ENCODE measurements at places on chromosomes 11 and 22.
A peak's percentile ranks its signal among the peaks of the same experiment; 100 is the strongest.

DNA sequence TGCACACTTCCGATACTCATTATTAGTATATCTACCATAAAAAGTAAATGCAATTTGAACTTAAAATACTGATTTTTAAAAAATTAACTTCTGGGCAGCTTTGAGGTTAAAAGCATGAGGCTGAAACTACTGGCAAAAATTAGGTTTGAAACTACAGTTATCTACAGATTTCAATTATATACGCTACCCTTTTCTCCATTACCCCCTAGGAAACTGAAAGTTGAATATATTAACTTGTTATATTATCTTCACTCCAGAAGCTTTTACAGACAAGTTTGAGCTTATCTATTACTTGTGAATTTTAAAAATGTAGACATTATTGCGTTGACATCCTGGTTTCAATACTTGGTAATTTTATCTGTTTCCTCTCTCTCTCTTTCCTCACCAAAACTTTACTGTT lies 96.7 kb upstream of the DDI1 start:
- no peak for DNase-seq

DNA sequence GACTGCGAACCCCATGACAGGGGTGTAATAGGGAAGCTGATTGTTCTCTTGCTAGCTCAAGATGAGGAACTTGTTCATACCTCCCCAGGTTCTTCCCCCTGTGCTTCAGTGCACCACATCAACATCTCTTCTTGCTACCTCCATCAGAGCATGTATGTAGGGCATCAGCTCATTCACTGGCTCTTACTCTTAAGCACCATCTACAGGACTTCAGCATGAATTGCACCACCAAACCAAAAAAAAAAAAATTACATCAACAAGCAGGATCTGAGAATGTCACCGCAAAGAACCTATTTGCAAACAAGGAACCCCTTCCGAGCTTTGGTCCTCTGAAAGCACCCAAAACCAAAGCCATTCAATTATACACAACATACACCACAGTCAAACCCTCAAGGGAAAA lies 2226.5 kb upstream of the RAG2 start:
- no peak for DNase-seq

DNA sequence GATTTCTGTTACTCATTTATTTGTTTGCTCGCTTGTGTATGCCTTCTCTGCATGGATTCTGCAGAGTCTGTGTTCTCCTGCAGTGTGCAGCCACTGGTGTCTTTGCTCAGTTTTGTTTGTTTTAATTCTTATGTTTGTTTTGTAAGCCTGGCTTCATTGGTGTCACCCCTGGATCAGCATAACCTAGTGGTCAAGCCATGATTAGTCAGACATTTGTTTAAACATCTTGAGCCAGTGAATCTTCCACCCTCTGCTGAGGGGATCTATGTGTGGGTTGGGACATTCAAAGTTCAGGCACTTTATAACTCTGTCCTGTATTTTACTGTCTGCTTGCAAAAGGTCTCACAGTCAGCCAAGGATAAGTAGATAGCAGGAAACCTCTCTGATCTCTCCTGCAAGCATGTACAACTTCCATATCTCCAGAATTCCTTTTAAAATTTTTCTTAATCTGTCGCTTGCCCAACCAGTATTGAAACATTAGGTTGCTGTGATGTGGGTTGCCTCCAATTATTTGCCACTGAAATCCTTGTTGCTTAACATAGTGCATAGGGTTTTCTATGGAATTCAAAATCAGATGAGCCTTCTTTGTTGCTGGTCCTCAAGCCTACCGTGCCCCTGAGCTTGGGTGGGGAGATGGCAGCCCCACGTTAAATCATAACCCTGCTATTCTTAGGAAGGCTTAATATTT lies 86.8 kb downstream of the KCNQ1OT1 start:
- DNase-seq = no peak

GRCh38 chr11:135043434-135043833 lies 631.4 kb upstream of the B3GAT1 start:
- DNase-seq = no peak

GRCh38 chr22:31107894-31108218 lies 488 bp upstream of the SELENOM start:
- no peak for DNase-seq

- no peak for DNase-seq
These were observed 6.8 kb downstream of the TRPM5 start for GRCh38 chr11:2437516-2437915.

GRCh38 chr22:50525858-50526107 lies 385 bp upstream of the SCO2 start:
- no peak for DNase-seq

- DNase-seq = no peak
These were observed 30.4 kb upstream of the CD5 start for GRCh38 chr11:61071913-61072312.

GRCh38 chr11:120400564-120401364 lies 64.6 kb downstream of the ARHGEF12 start:
- peak; percentile 92 for DNase-seq

DNA sequence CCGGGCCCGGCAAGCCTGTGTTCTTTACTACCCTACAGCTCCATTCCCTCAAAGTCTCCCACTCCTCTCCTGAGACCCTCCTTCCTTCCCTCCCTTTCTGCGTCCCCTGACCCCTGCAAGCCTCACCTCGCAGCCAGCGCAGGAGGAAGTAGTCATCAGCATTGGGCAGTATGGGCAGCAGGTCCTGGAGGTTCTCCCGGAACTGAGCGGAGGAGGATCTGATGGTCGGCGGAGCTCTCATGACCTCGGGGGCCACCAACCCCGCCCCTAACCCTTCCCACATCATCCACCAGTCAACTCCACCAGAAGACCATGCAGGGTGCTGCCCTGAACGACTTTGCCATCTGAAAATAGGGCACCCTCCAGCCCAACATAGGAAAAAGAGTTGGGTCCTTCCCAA lies 1.9 kb downstream of the SEC14L4 start:
- DNase-seq = no peak

DNA sequence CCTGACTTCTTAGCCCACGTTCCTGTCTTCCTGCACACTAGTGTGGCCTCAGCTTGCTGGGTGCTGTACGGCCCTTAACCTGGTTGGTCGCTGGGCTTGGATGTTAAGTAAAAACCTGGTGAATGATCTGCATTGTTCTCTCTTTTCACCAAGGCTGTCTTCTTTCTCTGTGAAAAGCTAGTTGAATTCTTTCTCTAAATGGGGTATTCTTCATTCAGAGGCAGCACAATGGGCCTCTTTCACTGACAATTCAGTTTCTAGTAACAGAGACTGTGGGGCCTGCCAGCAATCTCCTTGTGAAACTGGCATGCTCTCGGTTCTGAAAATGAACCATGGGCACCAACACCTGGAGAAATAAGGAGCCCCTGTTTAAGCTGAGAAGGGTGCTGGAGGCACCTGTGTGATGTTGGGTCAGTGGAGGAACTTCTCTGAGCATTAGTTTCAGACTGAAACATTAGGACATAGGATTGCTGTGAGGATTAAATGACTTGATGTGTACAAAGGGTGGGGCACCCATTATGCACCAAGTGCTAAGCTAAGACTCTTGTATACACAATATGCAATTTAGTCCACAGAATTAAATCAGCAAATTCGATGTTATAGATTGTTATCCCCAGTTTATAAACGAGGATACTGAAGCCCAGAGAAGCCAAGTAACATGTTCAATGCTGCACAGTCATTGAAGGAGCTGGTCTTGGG lies 33.1 kb upstream of the ELF5 start:
- no peak for DNase-seq

DNA sequence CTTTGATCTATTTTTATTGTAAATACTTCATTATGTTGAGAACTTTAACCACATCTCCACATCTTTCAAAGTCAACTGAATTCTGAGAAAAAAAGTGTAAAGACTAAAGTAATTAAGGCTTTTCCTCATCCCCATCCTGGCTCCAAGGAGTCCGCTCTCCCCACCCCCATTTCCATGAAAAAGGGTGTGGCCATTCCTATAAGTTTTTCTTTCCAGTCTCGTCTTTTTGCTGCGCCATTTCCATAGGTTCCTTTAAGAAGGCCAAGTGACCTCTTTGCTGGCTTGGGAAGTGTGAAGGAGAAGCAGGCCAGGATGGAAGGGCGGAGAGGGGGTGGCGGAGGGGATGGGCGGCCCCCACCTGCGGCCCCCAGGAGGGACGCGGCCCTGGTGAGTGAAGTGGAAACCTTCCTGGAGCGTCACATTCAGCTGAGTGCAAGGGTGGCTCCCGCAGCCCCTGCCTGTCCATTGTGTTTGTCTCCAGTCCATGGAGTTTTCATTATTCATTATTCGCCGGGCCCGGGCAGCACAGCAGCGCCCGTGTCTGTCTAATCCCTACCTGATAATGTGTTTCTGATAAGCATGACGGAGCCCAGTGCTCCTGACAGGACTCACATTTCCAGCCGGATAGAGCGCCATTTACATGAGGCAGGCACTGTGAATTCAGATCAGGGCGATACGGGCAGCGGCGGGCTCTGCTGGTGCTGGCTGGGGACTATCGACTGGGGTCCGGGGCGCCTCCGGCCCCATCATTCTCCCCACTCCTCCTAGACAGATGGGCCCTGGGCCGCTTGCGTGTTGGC lies 739.8 kb downstream of the OPCML start:
- DNase-seq = no peak

- DNase-seq = no peak
These were observed 810.0 kb downstream of the TBC1D22A start for GRCh38 chr22:47572443-47572842.

DNA sequence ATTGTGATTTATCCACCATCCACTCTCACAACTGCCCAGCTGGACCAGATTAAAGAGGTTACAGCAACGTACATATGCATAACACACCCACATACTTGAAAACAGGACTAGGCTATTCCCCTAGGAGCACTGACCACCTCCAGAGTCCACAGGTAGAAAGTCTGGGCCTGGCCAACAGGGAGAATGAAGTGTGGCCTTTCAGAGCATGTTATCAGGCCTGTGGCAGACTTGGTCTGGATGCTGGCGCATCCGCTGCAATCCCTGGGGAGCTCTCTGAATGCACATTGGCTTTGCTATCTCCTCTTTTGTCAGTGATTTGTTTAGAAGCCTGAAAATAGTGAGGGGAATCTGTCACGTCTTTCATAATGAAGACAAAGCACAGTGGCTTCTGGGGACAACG lies 86.7 kb downstream of the C11orf58 start:
- no peak for DNase-seq

- DNase-seq = peak; percentile 53
These were observed 51.8 kb downstream of the C11orf71 start for GRCh38 chr11:114348200-114349191.

DNA sequence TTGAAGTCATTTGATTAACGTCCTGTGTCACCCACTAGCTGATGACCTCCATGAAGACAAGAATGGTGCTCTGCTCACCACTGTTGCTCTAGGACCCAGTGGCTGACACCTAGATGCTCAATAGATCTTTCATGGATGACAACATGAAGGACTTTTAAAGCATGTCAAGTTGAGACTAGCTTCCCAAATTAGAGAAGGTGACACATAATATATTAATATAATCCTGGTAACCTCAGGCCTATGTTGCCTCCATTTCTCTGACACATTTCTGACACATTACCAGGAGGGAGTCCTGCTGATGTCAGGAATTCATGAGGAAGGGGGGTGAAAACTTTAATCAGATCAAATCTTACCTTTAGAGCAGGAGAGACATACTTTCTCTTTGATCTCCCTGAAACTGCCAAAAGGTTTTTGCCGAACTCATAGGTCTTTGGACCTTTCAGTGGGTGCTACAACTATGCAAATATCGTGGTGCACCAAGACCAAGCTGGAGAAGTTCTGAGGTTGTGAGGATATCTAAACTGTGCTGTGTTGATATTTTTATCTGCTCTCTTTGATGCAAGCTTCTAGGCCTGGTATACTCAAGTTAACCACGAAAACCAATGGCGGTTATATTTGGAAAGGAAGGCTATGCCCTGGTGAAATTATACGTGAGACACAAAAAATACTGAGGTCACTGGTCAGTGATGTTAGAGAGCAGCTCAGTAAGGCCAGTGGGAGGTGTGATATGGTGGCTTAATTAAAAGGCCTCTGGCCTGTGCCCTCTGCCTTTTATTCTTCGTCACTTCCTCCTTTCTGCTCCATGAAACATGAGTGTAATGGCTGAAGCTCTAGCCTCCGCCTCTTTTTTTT lies 13.2 kb upstream of the AMPD3 start:
- no peak for DNase-seq

GRCh38 chr11:125428486-125429173 lies 67.4 kb downstream of the FEZ1 start:
- no peak for DNase-seq

GRCh38 chr11:8759634-8760033 lies 77.0 kb downstream of the RPL27A start:
- no peak for DNase-seq

- no peak for DNase-seq
These were observed 434.1 kb upstream of the FAT3 start for GRCh38 chr11:91790346-91791170.

DNA sequence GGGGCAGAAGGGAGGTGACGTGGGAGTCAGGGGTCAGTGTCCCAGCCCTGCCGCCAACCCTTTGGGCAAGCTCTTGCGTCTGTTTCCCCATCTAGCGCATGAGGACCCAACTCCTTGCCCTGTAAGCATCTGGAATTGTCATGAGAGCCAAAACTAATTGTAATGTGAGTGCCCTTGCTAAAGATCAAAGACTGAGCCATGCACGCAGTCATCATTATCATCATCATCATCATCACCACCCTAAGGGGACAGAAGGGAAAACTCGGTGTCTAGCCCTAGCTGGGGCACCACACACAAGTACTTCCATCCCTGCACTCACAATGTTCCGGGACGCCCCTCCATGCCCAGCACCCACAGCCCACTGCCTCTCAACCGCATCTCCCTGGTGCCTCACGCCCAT lies 2.5 kb downstream of the LIF start:
- DNase-seq = no peak

DNA sequence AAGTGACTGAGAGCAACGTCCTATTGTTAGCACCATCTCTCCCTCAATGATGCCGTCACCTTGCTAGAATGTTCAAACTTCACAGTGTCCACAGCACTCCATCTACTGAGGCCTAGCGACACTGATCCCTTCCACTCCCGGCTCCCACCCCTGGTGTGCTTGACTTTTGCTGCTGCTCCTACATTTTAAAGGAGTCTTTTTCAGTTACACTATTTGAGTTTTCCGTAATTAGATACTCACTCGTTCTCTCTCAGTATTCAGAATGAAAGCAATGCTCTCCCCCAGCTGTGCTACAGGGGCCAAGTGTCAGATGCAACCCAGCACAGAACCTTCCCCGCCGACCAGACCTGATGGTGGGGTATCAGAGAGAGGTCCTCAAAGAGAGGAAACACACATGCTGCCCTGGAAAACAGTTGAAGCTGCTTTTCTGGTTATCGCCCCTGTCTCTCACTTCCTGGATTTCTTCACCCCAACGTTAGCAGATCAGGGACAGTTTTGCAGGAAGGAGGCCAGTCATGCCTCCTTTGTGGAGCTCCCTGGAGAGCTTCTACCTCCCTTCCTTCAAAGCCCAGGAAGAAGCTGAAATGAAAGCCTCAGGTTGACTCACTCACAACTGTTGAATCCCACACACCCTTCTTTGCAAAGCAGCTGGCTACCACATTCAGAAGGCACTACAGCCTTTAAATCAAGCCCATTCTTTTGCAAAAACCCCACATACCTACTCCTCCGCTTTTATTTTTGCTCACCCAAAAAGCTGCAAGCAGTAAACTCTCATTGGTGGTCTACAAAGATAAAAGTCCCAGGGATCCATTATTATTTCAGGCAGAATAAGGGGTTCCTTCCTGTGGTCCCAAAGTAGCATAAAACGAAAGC lies 23.5 kb downstream of the LARGE1 start:
- no peak for DNase-seq

All from fibroblast of the conjunctiva (primary cell).